ENCODE measurements at places on chromosomes 12 and 14.

GRCh38 chr12:12821975-12822374 lies 8.8 kb downstream of the DDX47 start:
- H3K4me1 ChIP-seq: peaks cover 39% of the 10 kb centered on the region
- peak overlapping the region; percentile 19 for H3K27ac ChIP-seq
- DNase-seq: no peak
- no peaks in the 10 kb centered on the region for H3K27me3 ChIP-seq
- peaks cover 98% of the 10 kb centered on the region for H3K36me3 ChIP-seq

GRCh38 chr14:22848351-22849164 lies 12.2 kb downstream of the MMP14 start:
- peaks cover 19% of the 10 kb centered on the region for H3K4me1 ChIP-seq
- peak overlapping the region; percentile 52 for H3K27ac ChIP-seq
- no peaks in the 10 kb centered on the region for H3K36me3 ChIP-seq
- DNase-seq: no peak

- H3K27ac ChIP-seq: no peak overlapping the region
- no peak for DNase-seq
- H3K27me3 ChIP-seq: peaks cover 2% of the 10 kb centered on the region
- no peaks in the 10 kb centered on the region for H3K4me1 ChIP-seq
- no peak overlapping the region for H3K4me3 ChIP-seq
Measured at GRCh38 chr12:48032597-48032996, 28.3 kb upstream of the COL2A1 start.

DNA sequence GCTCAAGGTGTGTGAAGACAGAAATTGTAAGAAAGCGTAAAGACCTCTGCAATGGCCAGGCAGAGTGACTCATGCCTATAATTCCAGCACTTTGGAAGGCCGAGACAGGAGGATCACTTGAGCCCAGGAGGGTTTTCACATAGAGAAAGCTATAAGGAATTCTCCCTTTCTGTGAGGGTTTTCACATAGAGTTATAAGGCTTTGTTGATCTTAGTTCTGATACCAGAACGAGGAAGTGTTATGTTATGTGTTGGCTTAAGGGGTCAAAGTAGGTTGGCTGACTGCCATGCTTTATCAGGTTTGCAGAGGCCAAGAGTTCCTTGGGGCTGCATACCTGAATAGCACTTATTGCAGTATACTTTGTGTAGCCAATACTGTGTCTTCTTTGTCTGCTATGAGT lies 139.1 kb downstream of the ERC1 start:
- H3K36me3 ChIP-seq: peaks cover 2% of the 10 kb centered on the region
- H3K27me3 ChIP-seq: no peaks in the 10 kb centered on the region
- H3K4me3 ChIP-seq: no peak overlapping the region
- no peak overlapping the region for H3K27ac ChIP-seq
- H3K4me1 ChIP-seq: peaks cover 43% of the 10 kb centered on the region

- no peaks in the 10 kb centered on the region for H3K27me3 ChIP-seq
- H3K4me3 ChIP-seq: peak overlapping the region; percentile 66
- H3K36me3 ChIP-seq: no peaks in the 10 kb centered on the region
- peak; percentile 60 for DNase-seq
- peaks cover 33% of the 10 kb centered on the region for H3K4me1 ChIP-seq
Measured at GRCh38 chr14:35333264-35333730, 41.1 kb downstream of the PSMA6 start.

DNA sequence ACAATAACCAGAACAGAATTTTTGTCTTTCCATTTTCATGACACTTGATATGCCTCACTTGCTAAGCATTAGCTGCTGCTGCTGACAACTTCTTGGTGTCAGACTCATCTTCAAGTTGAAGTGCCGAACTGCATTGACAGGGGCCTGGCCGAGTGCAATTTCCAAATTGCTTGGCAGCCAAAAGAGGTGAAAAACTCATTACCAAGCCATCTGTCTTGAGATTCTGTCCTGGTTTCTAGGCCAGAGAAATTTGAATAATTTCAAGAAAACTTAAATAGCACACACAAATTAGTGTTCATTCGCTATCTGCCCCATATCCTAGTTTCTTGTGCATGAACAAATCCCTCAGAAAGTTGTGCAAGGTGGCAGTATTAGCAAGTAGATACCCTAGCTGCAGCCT lies 165.3 kb upstream of the RASSF8 start:
- no peaks in the 10 kb centered on the region for H3K4me1 ChIP-seq
- no peaks in the 10 kb centered on the region for H3K27me3 ChIP-seq
- H3K27ac ChIP-seq: no peak overlapping the region
- DNase-seq: no peak
- H3K4me3 ChIP-seq: no peak overlapping the region

- no peak for DNase-seq
- no peaks in the 10 kb centered on the region for H3K27me3 ChIP-seq
- no peaks in the 10 kb centered on the region for H3K4me1 ChIP-seq
- H3K36me3 ChIP-seq: no peaks in the 10 kb centered on the region
- H3K4me3 ChIP-seq: no peak overlapping the region
- no peak overlapping the region for H3K27ac ChIP-seq
Measured at GRCh38 chr12:65343801-65344200, 65.3 kb downstream of the MSRB3 start.

GRCh38 chr12:104426926-104427546 lies 29.7 kb upstream of the CHST11 start:
- no peaks in the 10 kb centered on the region for H3K36me3 ChIP-seq
- DNase-seq: no peak
- peak overlapping the region; percentile 36 for H3K27ac ChIP-seq
- H3K4me1 ChIP-seq: peaks cover 22% of the 10 kb centered on the region
- H3K27me3 ChIP-seq: no peaks in the 10 kb centered on the region

DNA sequence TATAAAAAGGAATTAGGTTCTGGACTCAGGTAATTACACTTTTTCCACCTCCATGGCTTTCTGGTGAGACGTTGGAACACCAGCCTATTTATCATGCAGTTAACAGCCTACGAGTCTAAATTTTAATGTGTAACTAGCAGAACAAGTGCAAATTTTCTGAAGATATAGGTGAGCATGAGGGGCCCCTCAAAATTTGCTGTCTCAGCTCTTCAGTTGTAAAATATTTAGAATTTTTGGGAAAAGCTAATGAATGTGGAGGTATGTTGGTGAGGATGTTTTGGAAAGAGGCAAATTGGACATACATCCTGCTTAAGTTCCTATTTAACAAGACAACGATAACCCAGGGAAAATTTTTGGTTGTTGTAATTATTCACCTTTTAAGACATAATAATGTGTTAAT lies 25.3 kb upstream of the BCAT1 start:
- H3K36me3 ChIP-seq: no peaks in the 10 kb centered on the region
- peaks cover 3% of the 10 kb centered on the region for H3K4me1 ChIP-seq
- H3K27me3 ChIP-seq: peaks cover 9% of the 10 kb centered on the region
- H3K4me3 ChIP-seq: no peak overlapping the region
- H3K27ac ChIP-seq: no peak overlapping the region
- DNase-seq: no peak

DNA sequence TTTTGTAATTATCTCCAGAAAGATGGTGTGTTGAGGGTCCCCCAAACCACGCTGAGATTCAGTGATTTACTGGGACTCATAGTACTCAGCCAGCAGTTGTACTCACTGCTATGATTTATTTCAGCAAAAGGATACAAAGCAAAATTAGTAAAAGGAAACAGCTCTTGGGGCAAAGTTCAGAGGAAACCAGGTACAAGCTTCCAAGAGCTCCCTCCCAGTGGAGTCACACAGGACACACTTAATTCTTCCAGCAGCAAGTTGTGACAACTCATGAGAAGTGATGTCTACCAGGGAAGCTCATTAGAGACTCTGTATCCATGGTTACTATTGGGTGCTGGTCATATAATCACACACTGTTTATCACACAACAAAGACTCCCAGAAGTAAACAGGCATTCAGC lies 38.7 kb downstream of the TTC8 start:
- DNase-seq: no peak
- no peaks in the 10 kb centered on the region for H3K27me3 ChIP-seq
- H3K36me3 ChIP-seq: peaks cover 5% of the 10 kb centered on the region
- H3K4me1 ChIP-seq: no peaks in the 10 kb centered on the region

DNA sequence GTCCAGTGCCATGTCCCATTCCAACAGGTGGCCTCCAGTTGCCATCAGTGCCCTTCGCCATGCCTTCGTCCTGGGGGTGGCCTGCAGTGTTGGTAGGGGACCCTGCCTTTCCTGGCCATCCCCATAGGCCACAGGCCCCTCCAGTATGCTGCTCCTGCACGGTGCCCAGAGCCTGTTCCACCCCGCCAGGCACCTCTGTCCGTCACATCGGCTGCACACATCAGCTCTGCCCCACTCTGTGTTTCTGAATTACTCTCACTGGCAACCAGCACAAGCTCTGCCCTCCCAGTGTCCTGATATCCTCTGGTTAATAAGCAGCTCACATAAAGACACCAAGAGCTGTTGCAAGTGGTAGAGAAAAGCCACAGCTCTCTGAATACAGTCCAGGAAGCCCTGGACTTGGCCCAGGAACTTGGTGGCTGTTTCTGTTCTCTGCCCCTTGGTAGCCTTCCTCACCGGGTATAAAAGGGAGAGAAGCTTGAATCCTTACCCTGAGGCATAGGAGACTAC lies 31.3 kb upstream of the ATP2A2 start:
- no peak overlapping the region for H3K27ac ChIP-seq
- no peaks in the 10 kb centered on the region for H3K4me1 ChIP-seq
- DNase-seq: no peak
- H3K27me3 ChIP-seq: no peaks in the 10 kb centered on the region
- no peaks in the 10 kb centered on the region for H3K36me3 ChIP-seq
- no peak overlapping the region for H3K4me3 ChIP-seq

DNA sequence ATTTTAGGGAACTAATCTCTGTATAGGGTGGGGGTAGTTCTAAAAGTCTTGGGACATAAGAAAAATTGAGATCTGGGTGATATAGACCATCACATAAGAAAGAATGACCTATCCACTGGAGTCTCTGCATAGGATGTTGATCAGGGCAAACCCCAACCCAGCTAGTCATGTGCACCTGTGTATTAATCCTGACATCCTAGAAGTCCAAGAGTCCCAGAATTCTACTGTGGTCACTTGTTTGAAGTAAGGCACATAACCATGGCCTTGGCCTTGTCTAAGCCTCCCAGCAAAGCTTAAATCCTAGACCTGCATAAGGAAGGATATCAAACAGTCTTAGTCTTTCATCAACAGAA lies 334.1 kb upstream of the DCN start:
- H3K36me3 ChIP-seq: no peaks in the 10 kb centered on the region
- H3K4me1 ChIP-seq: peaks cover 6% of the 10 kb centered on the region
- H3K27ac ChIP-seq: no peak overlapping the region

DNA sequence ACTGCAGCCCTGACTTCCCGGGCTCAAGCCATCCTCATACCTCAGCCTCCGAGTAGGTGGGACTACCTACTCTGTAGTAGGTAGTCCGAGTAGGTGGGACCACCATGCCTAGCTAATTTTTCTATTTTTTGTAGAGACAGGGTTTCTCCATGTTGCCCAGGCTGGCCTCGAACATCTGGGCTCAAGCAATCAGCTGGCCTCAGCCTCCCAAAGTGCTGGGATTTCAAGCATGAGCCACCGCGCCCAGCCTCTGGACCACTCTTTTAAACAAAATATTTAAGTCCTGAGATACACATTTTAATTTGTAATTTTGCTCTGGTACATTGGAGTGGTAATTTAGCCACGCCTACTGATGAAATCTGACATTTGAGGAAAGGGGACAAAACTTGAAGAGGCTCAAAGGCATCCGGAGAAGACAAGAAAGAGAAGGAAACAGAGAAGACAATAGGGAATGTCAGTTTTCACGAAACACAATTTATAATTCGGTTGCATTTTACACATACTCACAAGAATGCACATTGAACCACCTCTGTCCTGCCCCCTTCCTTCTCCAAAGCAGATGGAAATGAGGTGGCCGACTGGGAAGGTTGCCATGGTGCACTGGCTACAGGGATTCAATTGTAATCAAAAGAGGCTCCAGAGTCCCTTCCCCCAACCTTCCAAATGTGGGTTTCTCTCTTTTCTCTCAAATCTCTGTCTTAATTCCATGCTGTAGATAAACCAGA lies 9.7 kb upstream of the TUBA1A start:
- no peak overlapping the region for H3K4me3 ChIP-seq
- no peak for DNase-seq
- peaks cover 13% of the 10 kb centered on the region for H3K4me1 ChIP-seq
- H3K27ac ChIP-seq: no peak overlapping the region

- peaks cover 18% of the 10 kb centered on the region for H3K27me3 ChIP-seq
- H3K4me1 ChIP-seq: no peaks in the 10 kb centered on the region
- H3K36me3 ChIP-seq: no peaks in the 10 kb centered on the region
- H3K4me3 ChIP-seq: no peak overlapping the region
- DNase-seq: no peak
Measured at GRCh38 chr12:131732-132495, 65.3 kb downstream of the IQSEC3 start.

- H3K4me1 ChIP-seq: no peaks in the 10 kb centered on the region
- no peak overlapping the region for H3K27ac ChIP-seq
- no peak for DNase-seq
- no peak overlapping the region for H3K4me3 ChIP-seq
- H3K27me3 ChIP-seq: no peaks in the 10 kb centered on the region
Measured at GRCh38 chr12:125552295-125552694, 487.1 kb downstream of the AACS start.

GRCh38 chr12:131607658-131608447 lies 103.0 kb upstream of the SFSWAP start:
- H3K36me3 ChIP-seq: no peaks in the 10 kb centered on the region
- peak overlapping the region; percentile 63 for H3K27ac ChIP-seq
- H3K4me3 ChIP-seq: peak overlapping the region; percentile 21
- no peaks in the 10 kb centered on the region for H3K27me3 ChIP-seq
- H3K4me1 ChIP-seq: peaks cover 63% of the 10 kb centered on the region

DNA sequence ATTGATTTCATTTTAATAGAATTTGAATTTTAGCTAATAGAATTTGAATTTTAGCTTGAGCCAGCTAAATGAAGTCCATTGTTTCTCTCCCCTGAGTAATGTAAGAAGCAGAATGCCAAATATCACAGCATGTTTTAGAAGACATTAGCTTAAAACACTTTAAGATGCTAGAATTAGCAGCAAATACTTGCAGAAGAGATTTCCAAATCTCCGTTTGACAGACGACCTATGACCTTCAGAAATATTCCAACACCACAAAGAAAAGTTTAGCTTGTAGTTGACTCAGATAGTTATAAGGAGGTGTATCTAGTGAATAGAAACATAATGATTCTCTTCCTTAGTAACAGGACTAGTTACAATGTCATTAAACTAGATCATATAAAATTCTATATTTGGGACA lies 51.7 kb upstream of the MYF6 start:
- no peak for DNase-seq
- no peak overlapping the region for H3K27ac ChIP-seq
- H3K4me1 ChIP-seq: no peaks in the 10 kb centered on the region

DNA sequence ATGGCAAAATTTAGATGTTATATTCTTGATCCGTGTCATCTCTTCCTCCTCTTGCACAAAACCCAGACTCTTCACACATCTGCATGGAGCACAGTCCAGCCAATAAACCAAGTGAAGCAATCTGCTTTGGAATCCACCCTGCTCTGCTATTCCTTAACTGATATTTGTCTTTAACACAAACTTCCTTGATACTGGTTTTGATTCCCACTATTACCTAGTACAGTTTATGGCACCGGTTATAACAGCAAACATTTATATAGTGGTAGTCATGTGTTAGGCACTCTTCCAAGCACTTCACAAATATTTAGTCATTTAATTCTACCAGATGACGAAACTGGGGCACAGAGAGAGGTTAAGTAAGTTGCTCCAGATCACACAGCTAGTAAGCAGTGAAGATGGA lies 12.5 kb downstream of the STYK1 start:
- H3K4me1 ChIP-seq: no peaks in the 10 kb centered on the region
- peaks cover 15% of the 10 kb centered on the region for H3K27me3 ChIP-seq
- no peak overlapping the region for H3K4me3 ChIP-seq
- DNase-seq: no peak
- H3K36me3 ChIP-seq: no peaks in the 10 kb centered on the region

GRCh38 chr12:65327207-65328076 lies 49.0 kb downstream of the MSRB3 start:
- no peak overlapping the region for H3K27ac ChIP-seq
- no peak overlapping the region for H3K4me3 ChIP-seq
- DNase-seq: no peak
- H3K36me3 ChIP-seq: no peaks in the 10 kb centered on the region
- H3K4me1 ChIP-seq: no peaks in the 10 kb centered on the region

Measured in activated T-cell treated with anti-CD3 and anti-CD28 coated beads, Interleukin-2, amount 50 U/mL, for 24 hours (primary cell).